GM23248 (cell line): ENCODE measurements at places on chromosomes 7 and 10. TPM values are rescaled to one million over a fixed set of nuclear protein-coding genes. Genes with fewer than 3 reads are reported as not detected.

DNA sequence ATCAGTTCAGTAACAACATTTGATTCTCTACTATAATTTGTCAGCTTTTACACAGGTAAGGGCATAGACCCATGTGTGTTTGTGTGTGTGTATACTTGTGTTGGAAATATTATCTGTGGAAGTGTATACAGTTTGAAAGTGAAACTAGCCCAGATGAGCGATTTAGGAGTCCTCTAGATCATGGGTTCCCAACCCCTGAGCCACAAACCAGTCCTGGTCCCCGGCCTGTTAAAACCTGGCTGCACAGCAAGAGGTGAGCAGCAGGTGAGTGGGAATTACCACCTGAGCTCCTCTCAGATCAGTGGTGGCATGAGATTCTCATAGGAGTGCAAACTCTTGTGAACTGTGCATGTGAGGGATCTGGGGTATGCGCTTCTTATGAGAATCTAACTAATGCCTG, 1221.5 kb upstream of the SORCS1 start:
- DNase-seq, result no peak

The TMEM243 gene
- total RNA-seq, result 52.7 and 61.7 TPM in 2 replicates

DNA sequence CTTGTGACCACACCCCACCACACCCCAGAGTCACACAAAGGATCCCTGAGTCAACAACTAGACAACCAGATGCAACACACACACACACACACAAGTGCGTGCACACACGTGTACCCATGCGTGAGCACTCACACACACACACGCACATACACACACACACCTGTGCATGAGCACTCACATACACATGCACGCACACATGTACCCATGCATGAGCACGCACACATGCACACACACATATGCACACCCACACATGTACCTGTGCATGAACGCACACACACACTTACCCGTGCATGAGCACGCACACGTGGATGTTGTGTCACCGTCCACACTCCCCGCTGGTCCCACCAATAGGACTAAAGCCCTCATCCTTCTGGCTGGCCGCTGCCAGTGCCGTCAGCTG, 60.4 kb downstream of the HTR5A start:
- no peak for DNase-seq

The APBB1IP gene
- total RNA-seq, result 7.3 and 9.4 TPM in 2 replicates

DNA sequence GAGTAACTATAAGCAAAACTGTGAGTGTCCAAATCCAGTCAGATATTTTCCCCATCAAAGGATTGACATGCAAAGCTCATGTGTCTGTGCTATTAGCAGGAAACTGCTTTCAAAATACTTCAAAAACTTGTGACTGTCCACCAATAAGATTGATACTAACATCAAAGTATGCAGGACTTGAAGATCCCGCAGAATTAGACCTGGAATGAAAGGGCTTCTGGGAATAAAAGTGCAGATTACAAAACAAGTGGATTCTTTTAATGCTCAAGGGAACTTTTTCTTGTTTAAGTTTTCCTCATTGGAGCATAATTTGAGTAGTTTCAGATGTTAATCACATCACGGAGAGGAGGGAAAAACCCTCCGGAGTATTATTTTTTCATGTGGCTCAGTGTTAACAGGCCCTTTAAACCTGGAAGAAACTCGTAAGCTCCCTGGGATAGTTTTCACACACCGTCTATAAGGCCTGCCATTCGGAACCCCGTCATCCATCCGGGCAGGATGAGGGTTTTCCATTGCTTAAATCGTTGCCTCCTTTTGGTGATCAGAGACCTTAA, 33.9 kb upstream of the MKX start:
- DNase-seq, result peak; percentile 39
